ENCODE measurements at places on chromosomes 5 and 9.

- no peak for DNase-seq
Measured at GRCh38 chr9:34642679-34643078, 3.8 kb upstream of the GALT start.

DNA sequence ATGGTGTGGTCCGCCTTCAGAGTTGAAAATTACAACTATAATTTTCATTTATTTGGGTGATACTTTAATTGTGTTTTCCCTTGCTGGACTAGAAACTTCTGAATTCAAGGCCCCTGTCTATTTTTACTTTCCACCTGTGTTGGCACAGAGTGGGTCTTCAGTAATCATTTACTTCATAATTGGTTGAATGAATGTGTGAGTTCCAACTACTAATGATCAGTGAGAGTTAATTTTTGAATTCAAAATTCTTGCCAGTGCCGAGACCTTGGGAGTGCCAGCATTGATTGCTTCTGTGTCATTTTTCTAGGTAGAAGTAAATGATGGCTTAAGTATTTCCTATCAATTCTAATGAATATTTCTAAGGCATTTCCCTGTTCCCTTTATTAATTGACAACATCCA lies 61.4 kb downstream of the PARP8 start:
- no peak for DNase-seq

GRCh38 chr5:113292462-113292861 lies 142.3 kb downstream of the TSSK1B start:
- no peak for DNase-seq

GRCh38 chr9:137417161-137418021 lies 5.6 kb downstream of the EXD3 start:
- DNase-seq = no peak

- DNase-seq = no peak
Measured at GRCh38 chr9:72312386-72312987, 52.5 kb downstream of the ZFAND5 start.

DNA sequence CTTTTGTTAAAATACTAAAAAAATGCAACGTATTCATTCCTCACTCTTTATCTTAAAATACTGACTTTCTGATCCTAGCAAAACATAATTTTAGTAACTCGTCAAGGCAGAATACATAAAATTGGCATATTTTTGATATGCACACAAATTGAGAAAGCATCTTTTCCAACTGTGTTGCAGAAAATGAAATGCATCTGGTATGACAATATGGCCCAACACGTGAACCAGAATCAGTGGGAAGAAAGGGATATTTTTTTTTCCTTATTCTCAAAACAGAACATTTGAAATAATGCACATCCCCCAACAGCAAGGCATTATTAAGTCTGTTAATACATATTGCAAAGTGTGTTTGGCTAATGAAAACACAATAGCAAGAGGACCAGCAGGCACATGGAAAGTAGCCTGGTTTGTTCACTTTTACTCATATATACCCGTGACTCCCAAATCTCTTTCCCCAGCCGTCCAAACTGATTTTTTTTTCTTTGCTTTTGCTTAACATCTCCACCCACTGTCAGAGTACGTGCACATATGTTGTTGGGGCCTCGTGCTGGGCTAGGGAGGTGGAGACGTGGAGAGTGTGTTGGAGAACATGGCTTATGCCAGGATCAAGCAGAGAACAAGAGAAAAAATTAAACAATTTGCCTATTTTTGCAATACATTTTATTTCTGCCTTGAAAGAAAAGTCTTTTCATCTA lies 4.3 kb downstream of the MCTP1 start:
- DNase-seq = no peak

DNA sequence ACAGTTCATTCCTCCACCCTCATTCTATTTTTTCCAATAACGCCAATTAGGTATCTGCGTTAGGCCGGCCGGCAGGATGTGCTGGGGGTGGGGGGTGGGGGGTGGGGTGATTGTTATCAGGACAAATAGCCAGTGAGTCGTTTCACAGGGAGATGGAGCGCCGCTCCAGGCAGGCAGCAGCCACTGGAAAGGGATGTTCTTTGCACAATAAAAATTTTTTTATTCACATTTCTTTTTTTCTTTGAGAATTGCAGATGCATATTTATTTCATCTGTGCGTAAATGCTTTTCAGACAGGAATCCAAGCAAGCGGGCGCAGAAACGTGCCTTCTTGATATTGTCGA lies 4.1 kb downstream of the LMX1B start:
- no peak for DNase-seq

DNA sequence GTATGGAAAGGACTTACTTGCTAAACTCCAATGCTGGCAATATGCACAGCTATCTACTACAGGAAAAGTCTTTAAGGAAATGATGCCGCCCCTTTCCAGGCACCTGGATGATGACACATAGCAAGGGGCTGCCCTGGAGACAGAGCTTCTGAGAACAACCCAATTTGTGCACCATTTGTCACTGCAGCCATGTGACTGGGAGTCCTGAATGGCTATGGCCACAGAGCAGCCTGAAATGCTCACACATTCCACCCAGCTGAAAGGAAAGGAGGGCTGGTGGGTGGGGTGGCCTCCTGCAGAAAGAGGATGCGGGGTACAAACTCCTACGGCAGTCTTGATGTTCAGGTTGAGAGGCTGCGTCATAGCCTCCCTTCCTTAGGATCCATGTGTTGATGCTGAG lies 70.1 kb upstream of the FSTL4 start:
- no peak for DNase-seq

DNA sequence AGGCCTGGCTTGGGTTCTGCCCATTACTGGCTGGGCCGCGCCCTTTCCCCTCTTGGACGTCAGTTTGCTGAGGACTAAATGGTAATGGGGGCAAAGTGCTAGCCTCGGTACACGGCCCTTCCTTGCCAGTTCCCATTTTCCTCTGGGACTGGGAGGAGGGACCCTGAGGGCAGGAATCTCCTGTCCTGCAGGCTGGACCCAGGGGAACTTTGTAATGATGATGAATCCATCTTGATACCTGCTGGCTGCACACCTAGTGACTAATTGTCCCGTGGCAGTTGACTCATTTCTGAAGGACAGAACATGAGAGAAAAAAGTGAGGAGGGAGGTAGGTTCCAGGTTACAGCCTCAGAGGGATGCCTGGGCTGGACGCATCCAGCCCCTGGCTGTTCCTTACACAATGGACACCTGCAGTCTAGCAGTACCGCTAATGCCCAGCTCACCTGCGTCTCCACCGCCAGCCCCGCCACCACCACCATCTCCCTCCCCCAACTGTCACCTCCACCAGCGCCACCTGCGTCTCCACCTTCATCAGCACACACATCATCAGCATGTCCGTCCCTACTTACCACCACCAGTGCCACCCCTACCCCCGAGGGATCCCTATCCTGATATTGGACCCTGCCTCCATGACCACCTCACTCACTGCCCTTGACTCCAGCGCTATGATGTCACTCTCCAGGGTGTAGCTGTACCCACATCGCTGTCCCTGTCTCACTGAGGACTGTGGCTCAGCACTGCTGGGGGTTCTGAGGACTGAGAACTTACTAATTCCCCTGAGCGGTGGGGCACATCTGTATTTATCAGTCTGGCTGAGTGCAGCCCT lies 4.3 kb downstream of the CDHR2 start:
- DNase-seq = peak; percentile 97

- DNase-seq = peak; percentile 59
Measured at GRCh38 chr5:115098041-115098702, 71.5 kb downstream of the TRIM36 start.

GRCh38 chr5:124421584-124421983 lies 324.9 kb downstream of the ZNF608 start:
- DNase-seq = no peak

GRCh38 chr5:108321341-108321740 lies 60.6 kb downstream of the FBXL17 start:
- no peak for DNase-seq

DNA sequence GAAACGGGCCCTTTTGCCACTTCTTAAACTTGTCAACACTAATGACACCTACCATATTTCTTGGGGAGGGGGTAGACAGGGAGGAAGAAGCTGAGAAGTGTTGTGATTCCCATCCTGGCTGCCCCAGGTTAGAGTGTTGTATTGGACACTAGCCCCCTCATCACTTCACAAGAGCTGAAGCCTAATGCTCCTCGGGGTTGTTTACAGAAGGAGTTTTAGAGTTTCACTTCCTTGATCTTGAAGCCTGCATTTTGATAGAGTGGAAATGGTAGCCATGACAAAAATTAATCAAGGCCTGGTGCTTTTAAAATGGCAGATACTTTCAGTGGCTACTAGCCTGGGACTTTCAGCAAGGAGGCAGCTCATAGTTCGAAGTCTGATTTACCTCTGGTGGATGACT lies 11.0 kb upstream of the FAM120AOS start:
- no peak for DNase-seq

- DNase-seq = no peak
Measured at GRCh38 chr5:175876107-175876506, 4.7 kb downstream of the CPLX2 start.

DNA sequence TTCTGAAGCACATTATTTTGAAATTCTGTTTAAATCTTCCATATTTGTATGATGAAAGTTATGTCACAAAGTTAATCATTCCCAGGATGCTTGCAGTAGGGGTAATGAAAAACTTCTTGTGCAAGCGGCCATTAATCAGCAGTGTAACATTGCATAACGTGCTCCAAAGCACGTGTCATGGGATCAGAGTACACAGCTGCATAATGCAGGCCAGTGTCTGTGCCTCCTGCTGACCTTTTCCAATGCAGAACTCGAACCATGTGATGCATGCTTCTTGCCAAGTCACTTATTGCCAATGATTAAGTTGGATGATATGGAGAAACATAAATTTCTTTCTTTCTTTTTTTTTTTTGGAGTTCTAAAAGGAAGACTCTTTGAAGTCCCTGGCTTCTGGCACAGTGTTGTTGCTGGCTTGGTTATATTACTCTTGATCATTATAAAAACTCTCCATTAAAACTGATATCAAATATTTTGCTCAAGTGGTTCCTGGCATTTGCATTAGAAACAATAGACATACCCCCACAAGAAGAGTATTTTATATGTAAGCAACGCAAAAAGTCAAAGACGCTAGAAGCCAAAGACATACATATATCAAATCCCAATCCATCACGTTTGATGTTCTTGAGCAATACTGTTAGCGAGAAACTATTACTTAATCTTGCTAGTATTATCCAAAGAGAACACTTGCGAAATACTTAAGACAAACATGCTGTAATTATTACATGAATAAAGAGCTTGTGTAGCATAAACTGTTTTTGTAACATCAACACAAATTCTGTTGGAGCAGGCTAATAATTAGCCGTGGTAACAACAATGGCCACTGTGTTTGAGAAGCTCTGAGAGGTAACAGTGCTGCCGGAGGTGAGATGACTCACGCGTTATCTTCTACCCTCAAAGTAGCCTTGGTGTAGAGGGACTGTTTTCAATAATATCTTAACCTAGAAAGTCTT lies 164.2 kb downstream of the AUH start:
- DNase-seq = peak; percentile 97

DNA sequence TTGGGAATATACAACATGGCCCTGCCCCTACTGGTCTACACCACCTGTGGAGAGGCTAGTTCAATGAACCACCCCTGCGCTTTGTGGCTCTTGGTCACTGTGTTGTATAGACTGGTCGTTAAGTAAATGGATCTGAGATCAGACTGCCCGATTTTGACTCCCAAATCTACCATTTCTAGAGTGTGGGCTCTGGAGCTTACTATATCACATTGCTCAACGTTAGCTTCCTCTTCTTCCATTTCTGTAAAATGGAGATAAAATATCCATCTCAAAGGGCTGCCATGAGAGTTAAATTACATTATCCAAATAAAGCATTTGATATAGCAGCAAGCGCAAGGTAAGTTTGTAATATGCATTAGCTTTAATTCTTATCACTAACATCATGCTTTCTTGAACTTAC lies 52.7 kb upstream of the IFNK start:
- no peak for DNase-seq

DNA sequence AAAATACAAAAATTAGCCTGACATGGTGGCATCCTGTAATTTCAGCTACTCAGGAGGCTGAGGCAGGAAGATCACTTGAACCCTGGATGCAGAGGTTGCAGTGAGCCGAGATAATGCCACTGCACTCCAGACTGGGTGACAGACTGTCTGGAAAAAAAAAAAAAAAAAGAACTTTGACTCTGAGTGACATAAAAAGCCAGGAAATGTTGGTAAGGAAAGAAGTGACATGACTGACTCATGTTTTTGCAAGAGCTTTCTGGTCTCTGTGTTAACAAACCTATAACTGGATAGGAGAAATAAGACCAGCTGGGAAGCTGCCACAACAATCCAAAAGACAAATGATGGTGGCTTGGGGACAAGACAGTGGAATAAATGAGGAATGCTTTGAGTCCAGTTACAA lies 272.1 kb downstream of the HINT1 start:
- no peak for DNase-seq

GRCh38 chr9:121187636-121188305 lies 13.9 kb downstream of the RAB14 start:
- no peak for DNase-seq

GRCh38 chr5:5318426-5319190 lies 103.9 kb upstream of the ICE1 start:
- DNase-seq = no peak

GRCh38 chr5:104048231-104048630 lies 485.6 kb upstream of the NUDT12 start:
- no peak for DNase-seq

DNA sequence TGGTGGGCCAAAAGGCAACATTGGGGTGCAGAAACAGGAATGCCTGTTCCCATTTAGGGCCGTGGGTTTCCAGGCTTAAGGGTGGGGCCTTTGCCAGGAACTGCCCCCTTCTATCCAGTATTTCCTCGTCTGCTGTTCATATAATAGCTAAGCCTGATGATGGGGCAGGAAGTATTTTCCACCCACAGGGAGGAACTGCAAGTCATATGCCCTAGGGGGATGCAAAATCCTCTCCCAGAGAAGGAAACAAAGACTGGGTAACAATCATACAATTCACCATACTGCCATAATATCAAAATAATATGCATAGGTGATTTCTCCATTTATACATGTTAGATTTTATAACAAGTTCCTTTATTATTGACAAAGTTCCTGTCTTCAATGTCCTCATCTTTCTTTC lies 20.5 kb upstream of the RPS23 start:
- DNase-seq = peak; percentile 39

DNA sequence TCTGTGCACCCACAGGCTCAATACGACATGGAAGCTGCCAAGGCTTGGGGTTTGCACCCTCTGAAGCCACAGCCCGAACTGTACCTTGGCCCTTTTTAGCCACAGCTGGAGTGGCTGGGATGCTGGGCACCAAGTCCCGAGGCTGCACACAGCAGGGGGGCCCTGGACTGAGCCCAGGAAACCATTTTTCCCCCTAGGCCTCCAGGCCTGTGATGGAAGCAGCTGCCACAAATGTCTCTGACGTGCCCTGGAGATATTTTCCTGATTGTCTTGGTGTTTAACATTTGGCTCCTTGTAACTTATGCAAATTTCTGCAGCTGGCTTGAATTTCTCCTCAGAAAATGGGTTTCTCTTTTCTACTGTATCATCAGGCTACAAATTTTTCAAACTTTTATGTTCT lies 82.3 kb upstream of the LPAR1 start:
- DNase-seq = no peak

DNA sequence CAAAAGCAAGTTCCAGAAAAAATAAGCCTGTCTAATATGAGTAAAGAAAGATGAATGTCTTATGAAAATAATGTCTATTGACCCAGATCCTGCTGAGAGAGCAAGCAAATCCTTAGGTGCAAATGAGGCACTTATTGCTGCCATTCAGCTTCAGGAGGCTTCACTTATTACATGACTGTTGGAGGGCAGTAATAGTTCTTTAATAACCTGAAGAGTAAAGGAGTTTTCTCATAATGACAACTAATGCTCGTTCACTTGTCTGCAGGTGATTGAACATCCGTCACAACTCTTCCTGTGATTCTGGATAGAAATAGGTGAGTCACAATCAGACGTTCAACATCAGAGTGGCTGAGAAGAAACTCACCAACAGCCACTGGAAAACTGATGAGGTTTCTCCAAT lies 58.3 kb downstream of the SPOCK1 start:
- no peak for DNase-seq

- DNase-seq = no peak
Measured at GRCh38 chr9:79408200-79408599, 163.6 kb upstream of the TLE4 start.

Measured in epithelial cell of esophagus (primary cell).